Cerebellum (tissue), 4 donors: ENCODE measurements at places on chromosomes 5 and 9. TPM values are rescaled to one million over a fixed set of nuclear protein-coding genes. Genes with fewer than 3 reads are reported as not detected.

- DNase-seq, result no peak
Observed at GRCh38 chr5:141022384-141022783, 28.8 kb upstream of the PCDHB1 start.

DNA sequence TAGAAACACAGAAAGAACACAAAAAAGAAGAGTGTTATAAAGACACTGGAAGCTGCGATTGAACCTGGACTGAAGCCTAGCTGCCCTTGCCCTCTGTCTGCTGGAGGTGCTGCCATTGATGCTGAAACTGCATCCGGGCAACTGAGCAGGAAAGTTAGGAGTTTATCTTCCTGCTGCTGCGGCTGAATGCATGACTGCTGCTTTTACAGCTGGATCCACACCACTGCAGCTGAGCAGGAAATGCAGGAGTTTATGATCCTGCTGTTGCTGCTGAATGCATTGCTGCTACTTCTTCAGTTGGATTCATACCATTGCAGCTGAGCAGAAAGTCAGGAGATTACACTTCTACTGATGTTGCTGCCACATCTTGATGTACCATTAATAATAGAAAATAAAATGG, 21.8 kb upstream of the JAKMIP2 start:
- no peak for DNase-seq

Gene SPOCK1
- total RNA-seq, result 40.5 TPM

DNA sequence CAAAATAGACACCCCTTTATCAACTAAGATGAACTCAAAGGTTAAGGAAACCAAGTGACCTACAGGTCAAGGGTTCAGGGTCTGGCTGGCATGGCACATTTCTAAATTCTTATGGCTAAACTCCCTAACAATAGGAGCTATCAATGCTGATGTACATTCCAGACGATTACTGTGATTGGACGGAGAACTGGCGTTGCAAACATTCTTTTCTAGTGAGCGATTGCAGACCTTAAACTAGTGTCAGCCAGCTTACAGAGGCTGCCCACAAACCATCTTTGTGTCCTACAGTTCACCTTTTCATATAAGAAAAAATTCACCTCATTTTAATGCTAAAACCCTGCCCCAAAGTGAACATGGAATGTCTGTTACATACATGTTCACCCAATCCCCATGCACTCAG, 382.9 kb downstream of the MAT2B start:
- DNase-seq, result no peak

- no peak for DNase-seq
Observed at GRCh38 chr9:134216449-134216951, 52.1 kb upstream of the RNU6ATAC start.

Gene ADAMTSL1
- 17.5 TPM for total RNA-seq

DNA sequence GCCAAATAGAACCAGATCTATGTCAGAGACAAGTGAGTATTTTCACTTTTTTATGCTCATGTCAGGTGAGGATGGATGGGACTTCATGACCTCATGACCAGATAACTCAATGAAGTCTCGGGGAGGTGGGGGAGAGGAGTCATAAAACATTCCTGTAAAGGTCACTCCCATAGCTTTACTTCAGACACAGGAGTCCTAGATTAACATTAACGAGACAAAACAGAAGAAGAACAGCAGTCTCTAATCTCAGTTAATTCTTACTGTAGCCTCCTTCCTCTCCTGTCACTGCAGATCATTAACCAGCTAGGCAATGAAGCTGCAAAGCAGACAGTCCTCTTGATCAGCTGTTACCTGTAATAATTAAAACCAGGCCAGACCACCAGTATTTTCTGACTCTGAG, 11.2 kb downstream of the CRHBP start:
- DNase-seq, result no peak

GRCh38 chr5:178228609-178229008, 4.0 kb downstream of the PHYKPL start:
- no peak for DNase-seq

DNA sequence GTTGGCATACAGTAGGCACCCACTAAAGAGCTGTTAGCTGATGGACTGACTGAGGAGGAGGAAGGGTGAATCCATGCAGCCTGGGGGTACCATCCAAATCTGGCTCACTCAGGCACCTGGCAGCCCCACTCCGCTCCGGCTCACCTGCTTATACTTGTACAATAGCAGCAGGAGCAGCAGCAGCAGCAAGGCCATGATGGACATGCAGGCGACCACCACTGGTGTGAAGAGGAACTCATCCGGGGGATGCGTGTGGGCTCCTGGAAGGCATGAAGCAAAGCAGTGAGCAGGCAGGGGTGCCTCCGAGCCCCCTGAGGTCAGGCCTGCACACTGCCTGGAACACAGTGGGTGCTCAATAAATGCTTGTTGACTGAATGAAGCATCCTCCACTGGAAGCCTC, 18.3 kb downstream of the CSF1R start:
- DNase-seq, result no peak

- DNase-seq, result peak; percentile 39
Observed at GRCh38 chr9:100472788-100473275, at the start of gene TMEFF1. TMEFF1 (plus strand) TSS chr9:100473149; CDS start chr9:100473545, 396 bp downstream.

DNA sequence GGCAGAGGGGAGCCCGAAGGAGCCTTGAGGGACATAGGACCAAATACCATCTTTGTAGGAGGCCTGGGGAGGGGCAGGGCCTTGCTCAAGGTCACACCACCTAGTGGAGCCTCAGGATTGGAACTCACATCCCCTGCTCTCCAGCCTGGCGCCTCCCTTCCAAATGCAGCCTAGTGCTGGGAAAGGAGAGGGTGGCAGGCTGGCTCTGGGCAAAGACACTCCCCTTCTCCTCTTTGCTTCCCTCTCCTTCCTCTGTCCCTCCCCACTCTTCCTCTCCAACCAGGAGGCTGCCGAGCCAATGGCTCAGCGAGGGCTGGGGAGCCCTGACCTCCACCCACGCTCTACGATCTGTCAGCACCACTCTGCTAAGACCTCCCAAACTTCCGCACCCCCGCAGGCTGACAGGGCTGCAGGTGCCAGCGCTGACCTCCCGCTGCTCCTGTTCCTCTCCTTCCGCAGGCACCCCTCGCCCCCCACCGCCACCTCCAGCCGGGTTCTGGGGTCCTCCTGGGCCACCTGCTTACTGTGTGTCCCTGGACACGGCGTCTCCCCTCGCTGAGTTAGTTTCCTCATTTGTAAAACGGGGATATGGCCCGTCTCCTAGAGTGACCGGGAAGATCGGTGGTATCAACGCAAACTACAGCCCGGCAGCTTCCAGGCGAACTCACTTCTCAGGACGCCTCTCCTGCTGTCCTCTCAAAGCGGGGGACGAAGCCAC, 52.9 kb downstream of the C9orf50 start:
- peak; percentile 83 for DNase-seq

Gene PCSK1
- total RNA-seq, result 4.1 TPM

- no peak for DNase-seq
Observed at GRCh38 chr5:176570044-176570443, 20.9 kb downstream of the CDHR2 start.

GRCh38 chr9:13845460-13845859, 468.5 kb downstream of the NFIB start:
- DNase-seq, result no peak

DNA sequence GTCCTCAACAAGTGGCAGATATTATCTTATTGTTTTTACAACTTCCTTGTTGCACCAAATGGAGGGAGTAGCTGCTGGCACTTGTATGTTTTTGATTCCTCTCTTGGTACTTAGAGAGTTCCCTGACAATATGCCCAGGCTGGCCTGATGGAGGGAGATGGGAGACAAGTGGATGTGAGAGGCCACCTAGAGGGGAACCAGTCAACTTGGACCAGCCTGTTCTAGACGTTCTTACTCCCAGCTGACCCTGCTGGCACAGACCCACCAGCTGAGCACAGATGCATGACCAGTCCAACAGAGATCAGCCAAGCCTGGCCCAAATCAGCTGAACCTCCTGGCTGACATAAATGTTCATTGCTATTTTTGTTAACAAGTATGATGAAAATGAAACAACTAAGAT, 60.9 kb upstream of the GDNF start:
- DNase-seq, result no peak

Gene PCDHB8
- 6.9 TPM for total RNA-seq

- DNase-seq, result peak; percentile 57
Observed at GRCh38 chr5:176144508-176144907, 93.7 kb upstream of the SIMC1 start.

DNA sequence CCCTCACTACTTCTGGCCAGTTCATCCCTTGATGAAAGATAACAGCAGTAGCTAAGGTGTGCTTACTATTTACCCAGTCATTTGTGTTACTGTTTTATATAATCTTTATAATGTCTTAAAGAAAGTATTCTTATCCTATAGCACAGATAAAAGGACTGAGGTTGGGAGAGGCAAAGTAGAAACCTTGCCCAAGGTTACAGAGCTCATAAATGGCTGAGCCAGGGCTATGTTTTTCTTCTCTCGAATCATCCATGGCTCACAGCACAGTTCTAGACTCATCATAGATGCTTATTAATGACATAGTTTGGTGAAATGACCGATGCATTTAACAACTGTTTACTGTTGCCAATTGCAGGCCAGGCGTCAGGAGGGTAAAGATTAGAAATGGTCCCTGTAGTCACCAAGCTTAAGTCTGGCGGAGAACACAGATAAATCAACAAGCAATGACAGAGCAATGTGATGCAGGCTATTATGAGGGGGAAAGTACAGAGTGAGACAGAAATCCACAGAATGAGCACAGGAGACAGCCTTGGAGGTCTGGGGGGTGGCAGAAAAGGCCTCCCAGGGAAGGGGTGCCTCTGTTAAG, 65.6 kb upstream of the ZNF622 start:
- no peak for DNase-seq

GRCh38 chr9:137761032-137761431, 116.5 kb upstream of the CACNA1B start:
- DNase-seq, result no peak

Gene DDX4
- 0.09 TPM for total RNA-seq

GRCh38 chr9:88927510-88927909, 63.8 kb upstream of the S1PR3 start:
- DNase-seq, result no peak

Gene SSNA1
- 16.4 TPM for total RNA-seq

Gene ZNF474
- 2.4 TPM for total RNA-seq
